ENCODE measurements at places on chromosomes 1 and 21.

- DNase-seq, result no peak
Measured at GRCh38 chr1:172851077-172851476, 192.2 kb downstream of the FASLG start.

- DNase-seq, result no peak
Measured at GRCh38 chr21:33608559-33608958, 20.1 kb upstream of the DONSON start.

DNA sequence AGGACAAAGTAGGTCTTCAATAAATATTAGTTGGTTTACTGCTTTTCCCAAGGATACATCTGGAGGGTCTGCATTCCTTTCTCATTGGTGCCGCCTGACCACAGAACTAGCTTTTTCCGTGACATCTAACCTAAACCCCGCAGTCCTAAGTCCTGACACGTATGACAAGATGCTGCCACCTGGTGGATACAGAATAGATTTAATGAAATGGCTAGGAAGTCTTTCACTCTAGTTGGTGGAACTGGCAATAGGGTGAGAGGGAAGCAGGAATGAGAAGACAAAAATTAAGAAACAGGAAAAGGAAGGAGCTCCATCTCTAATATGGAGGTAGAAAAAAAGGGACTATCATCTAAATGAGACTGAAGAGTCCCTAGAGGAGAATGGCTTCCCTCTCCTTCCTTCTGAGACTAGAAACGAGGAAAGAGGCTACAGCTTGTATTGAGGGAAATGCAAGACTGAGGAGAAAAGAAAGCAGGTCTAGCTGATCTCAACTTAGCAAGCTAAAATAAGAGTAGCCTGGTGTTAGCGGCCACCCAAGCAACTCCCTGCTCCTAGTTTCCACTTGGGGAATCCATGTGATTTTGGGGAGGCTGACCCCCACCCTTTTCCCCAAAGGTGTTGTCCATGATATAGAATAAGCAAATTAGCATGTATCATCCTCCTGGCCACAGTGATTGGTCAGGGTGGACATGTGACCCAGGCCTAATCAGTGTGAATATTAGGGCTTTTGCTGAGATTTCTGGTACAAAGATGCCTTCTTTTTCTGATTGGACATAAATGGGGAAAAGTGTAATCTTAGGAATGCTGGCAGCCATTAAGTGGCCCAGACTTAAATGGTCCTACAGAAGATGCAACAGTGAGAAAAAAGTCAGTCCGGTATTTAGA is 5.9 kb downstream of the RFX5 start:
- DNase-seq, result peak; percentile 32

DNA sequence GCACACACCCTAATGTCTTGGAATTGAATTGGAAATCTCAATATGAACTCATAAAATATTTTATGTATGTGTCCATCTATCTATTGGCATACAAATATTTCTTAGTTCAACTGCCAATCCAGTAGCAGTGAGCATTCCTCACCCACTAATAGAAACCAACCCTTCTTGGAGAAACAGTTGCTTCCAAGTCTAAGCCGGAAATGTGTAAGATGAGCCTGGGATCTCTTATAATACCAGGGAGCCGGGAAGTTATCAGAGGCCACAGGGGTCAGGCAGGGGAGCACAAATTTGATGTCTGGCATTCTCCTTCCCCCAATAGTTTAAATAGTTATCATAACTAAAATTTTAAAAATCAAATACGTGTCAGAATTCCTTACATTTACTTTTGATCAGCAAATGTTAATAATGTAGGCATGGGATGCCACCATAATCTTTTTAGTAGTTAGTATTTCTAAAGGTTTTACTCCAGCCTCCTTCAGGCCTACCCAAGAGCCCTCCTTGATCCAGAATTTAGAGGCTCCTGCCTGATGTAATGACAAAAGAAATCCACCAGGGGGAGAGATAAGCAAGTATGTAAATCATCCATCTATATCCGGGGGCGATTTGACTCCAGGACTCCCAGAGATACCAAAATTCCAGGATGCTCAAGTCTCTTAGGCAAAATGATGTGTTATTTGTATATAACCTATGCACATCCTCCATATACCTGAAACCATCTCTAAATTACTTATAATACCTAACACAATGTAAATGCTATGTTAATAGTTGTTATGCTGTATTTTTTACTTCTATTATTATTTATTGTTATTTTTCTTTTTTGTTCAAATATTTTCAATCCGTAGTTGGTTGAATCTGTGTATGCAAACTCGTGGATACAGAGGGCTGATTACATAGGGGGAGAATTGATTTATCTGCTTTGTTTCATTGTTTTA is 218.7 kb upstream of the COA6 start:
- no peak for DNase-seq

GRCh38 chr1:9128166-9128519 is 759 bp downstream of the GPR157 start:
- no peak for DNase-seq

DNA sequence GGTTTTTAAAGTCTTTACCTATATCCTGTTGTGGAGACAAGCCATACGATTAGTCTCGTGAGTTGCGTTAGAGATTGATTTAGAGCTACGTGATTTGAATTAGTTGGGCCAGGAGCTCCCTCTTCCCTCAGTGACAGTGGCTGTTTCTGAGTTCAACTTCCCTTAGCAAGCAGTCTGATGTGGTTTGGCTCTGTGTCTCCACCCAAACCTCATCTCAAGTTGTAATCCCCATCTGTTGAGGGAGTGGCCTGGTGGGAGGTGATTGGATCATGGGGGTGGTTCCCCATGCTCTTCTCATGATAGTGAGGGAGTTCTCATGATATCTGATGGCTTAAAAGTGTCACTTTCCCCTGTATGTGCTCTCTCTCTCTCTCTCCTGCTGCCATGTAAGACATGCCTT is 192.9 kb upstream of the PTGFR start:
- DNase-seq, result no peak

Data from activated naive CD4-positive, alpha-beta T cell treated with anti-CD3 and anti-CD28 coated beads, Interleukin-2, amount 50 U/mL, for 16 hours (primary cell).